ENCODE measurements at places on chromosomes 6 and 20.

DNA sequence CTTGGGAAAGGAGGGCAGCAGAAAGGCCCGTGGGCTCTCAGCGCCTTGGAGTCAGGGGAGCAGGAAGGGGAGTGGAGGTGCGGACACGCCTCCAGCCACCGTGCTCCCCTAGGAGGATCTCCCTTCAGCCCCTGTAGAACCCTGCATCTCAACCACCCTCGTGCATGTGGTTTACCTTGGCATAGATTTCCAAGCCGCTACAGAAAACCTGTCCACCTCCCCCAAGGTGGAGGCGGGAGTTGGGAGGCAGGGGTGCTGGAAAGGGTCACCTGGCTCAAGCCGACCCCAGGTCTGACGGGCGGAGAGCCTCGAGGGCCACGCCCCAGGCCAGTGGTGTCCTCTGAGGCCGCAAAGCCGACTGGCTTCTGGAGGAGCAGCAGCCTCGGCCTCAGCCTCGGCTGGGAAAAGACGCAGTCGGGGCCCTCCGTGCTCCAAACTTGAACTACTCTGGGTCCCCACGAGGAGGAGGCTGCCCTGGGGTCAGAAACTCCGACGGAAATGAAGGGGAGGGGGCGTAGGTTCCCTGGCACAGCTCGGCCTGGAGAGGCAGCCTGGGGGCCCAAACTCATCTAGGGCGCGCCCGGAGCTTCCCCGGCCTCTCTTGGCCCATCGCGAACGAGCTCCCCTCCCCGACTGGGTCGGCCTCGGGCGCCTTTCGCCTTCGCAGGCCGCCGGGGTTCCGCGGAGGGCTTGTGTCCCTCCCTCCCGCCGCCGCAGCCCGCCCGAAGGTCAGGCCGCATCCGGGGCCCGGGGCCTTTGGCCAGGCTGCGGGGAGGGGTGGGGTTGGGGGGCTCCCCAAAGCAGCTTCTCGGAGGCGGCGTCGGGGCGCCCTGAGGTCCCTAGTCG lies 6.3 kb upstream of the FOXF2 start:
- no peak for DNase-seq

DNA sequence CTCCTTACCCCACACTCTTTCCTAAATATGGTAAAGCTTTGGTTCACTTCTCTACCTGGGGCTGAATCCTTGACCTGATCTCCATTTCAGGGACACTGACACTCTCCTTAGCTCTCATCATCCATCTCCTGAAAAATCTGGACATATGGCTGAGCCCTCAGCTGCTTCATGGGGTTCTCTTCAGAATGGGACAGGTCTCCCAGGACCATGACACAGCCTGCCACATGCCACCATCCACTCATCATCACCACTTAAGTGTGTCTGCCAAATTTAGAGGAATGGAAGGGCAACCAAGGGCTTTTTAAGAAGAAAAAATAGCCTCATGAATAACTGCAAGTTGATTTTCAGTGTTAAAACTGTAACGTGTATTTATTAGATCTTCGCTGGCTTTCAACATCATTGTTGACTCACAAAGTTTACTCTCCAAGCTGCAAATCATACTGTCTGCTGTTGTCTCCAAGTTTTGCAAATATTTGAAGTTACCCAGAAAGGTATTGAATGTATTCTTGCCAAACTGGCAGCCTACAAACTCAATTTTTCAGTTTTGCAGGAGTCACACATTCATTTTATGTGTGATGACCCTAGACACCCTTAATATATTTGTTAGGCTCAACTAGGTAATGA lies 41.1 kb downstream of the HS3ST5 start:
- DNase-seq = no peak

GRCh38 chr6:96657344-96657743 lies 94.4 kb downstream of the FHL5 start:
- DNase-seq = no peak

- no peak for DNase-seq
These were observed 185.3 kb upstream of the SUPT3H start for GRCh38 chr6:45563041-45563440.

Data from activated naive CD8-positive, alpha-beta T cell treated with anti-CD3 and anti-CD28 coated beads for 36 hours (primary cell).